ENCODE measurements at places on chromosomes 12 and 14. TPM values are rescaled to one million over a fixed set of nuclear protein-coding genes. Genes with fewer than 3 reads are reported as not detected.

IAPP gene
- total RNA-seq, result not detected

DDX11 gene
- 12.7 TPM for total RNA-seq

HVCN1 gene
- total RNA-seq, result 2.9 TPM

FAM222A gene
- 0.65 TPM for total RNA-seq

FGF6 gene
- not detected for total RNA-seq

CSAD gene
- total RNA-seq, result 7.5 TPM

ZNF605 gene
- total RNA-seq, result 12.3 TPM

SLC5A8 gene
- total RNA-seq, result not detected

FOXG1 gene
- total RNA-seq, result not detected

Measured in vein endothelial cell (primary cell).